ENCODE measurements at places on chromosomes 5 and 9. TPM values are rescaled to one million over a fixed set of nuclear protein-coding genes. Genes with fewer than 3 reads are reported as not detected.

DNA sequence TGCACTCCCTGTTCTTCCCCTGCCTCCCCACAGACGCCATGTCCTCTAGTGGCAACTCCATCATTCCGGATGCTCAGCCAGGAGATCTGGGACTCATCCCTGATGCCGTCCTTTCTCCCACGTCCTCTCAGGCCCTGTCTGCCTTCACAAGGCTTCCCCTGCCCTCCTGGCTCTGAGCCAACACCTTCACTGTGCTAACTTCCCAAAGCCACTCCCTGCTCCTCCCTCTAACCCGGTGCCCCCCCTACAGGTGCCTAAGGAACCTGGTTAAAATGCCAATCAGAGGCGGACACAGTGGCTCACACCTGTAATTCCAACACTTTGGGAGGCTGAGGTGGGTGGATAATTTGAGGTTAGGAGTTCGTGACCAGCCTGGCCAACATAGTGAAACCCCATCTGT is 67.6 kb downstream of the LMX1B start:
- DNase-seq = no peak

The TMEFF1 gene
- polyA plus RNA-seq = not detected

DNA sequence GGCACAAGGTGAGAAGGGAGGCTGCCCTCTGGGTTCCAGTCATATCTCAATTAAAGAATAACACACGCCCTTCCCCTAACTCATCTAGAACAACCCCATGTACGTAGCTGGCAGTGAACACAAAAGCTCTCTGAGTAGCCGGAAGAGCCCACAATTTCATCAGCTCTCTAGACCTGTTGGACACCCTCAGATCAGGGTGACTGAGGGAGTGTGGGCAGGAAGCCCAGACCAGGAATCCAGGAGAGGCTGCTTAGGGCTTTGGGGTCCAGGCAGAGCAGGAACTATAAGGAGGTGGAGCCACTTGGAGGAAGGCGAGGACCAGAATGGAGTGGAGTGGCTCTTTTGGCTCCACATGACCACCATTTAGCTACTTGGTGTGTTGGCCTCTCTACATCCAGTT is 237.4 kb downstream of the NR3C1 start:
- no peak for DNase-seq

The CDC25C gene
- polyA plus RNA-seq = 4.7 TPM

The PANK3 gene
- 18.7 TPM for polyA plus RNA-seq

DNA sequence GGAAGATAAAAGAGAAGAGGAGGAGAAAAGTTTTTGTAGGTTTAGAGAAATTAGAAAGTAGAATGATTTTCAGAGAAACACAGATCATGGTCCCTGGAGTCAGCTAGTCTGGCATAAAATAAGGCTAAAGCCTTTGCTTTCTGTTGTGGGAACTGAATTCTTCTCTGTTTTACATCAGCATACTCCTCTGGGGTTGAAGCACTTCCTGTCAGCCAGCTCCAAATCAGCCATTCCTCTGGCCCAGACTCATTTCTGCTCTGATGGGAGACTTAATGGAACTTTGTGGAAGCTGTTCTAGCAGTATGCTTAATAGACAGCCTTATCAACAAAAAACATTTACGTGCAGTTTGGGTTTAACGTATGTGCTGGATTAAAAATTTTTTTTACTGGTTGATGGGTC is 143.2 kb downstream of the HMHB1 start:
- no peak for DNase-seq

GRCh38 chr5:39118638-39119037 is 44.4 kb upstream of the RICTOR start:
- DNase-seq = no peak

DNA sequence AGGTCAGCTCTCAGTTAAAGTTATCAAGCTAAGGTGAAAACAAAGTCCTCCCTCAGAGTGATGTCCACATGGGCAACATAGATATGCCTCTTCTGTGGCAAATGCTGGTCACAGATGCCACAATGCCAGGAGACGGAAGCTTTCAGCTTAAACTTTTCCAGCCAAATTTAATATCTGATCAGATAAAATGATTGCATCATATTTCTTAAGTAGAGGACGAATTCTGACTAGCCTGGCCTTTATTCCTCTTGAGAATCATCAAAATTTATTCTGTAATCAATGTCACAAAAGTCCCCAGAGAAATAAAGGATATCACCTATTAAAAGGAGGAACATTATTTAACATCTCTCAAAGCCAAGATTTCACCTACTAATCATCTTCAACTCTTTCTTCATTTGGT is 161.9 kb downstream of the MARCHF11 start:
- no peak for DNase-seq

DNA sequence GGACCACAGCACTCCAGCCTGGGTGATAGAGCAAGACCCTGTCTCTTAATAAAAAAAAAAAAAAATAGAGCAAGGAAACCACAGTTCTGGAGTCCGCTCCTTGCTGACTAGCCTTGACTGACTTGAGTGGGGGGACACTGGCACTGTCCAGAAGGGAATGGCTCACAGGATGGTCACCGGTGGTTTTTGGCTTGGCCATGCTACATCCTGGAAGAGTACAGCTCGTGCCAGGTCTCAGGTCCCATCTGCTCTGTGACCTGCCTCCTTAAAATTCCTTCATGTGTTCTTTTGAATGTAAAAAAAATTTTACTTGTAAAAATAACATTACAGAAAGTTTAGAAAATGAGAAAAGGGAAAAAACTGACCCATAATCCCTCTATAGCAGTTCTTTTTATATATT is 5.6 kb downstream of the NANS start:
- no peak for DNase-seq

DNA sequence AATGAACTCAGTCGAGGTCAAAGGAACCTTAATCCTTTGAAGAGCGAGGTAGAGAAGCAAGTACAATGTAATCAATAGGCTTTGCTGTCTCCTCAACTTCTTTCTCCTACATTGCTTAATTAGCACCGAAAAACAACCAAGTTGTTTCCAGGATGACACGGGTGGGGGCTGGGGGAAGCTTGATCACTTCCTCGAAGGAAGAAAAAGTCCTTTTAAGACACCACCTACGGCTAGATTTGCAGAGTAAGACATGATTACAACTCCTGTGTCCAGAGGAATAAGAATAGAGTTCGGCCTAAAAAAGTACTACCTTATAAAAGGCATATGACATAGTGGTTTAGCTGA is 811 bp upstream of the ARRDC3 start:
- DNase-seq = no peak

DNA sequence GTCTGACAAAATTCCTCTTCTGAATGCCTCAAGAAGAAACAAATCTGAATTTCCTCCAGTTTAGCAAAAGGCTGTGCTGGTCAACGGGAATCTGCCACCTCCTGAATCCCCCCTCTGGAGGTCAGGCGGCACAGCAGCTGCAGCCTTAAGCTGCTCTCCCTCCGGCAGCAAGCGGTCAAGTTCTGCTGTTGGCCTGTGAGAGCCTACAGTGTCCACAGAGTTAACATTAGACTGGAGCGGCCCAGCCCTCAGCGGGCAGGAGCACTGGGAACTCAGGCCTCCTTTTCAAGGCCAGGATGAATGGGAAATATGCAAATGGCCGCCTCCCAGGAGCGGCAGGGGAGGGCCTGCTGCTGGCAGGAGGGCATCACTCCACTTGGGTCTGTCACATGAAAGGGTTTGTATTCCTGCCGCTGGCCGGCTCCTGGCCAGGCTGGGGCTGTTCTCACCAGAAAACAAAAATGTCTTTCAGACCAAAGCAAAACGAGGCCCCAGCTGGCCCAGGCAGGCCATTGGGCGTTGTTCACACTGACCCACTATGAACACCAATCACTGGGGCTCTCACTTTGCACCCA is 8.2 kb downstream of the ACSL6 start:
- DNase-seq = no peak

DNA sequence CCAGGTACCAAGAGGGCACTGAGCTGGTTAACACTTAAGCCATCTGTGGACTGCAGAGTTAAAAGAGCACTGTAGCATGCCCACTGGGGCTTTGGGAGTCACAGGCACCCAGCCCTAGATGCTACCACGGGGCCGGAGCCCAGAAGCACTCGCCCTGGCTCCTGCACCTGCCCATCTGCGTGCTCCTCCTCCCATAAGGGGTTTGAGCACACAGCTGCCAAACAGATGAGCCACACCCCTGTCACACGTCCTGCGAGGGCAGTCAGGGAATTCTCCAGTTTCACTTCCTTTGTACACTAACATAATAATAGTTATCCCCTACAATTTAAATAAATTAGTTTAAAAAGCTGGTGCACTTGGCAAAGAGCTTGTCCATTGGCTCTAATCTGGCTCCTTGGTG is 4.5 kb upstream of the PCA3 start:
- no peak for DNase-seq

The CHSY3 gene
- 0.37 TPM for polyA plus RNA-seq

GRCh38 chr5:90939211-90939610 is 380.6 kb downstream of the ADGRV1 start:
- DNase-seq = no peak

DNA sequence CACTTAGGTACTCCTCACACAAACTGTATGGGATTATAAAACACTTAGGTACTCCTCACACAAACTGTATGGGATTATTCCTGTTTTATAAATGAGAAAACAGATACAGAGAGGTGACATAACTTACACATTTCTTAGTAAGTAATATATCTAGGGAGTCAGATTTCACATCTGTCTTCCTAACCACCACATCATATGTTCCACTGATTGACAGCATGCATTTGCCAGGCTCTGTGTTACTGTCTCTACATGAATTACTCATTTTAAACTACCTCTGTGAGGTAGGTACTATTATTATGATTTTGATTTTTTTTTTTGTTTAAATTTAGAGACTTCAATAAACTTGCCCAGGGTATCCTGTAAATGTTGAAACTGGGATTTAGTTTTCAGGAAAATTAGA is 232.7 kb downstream of the CCDC171 start:
- no peak for DNase-seq

DNA sequence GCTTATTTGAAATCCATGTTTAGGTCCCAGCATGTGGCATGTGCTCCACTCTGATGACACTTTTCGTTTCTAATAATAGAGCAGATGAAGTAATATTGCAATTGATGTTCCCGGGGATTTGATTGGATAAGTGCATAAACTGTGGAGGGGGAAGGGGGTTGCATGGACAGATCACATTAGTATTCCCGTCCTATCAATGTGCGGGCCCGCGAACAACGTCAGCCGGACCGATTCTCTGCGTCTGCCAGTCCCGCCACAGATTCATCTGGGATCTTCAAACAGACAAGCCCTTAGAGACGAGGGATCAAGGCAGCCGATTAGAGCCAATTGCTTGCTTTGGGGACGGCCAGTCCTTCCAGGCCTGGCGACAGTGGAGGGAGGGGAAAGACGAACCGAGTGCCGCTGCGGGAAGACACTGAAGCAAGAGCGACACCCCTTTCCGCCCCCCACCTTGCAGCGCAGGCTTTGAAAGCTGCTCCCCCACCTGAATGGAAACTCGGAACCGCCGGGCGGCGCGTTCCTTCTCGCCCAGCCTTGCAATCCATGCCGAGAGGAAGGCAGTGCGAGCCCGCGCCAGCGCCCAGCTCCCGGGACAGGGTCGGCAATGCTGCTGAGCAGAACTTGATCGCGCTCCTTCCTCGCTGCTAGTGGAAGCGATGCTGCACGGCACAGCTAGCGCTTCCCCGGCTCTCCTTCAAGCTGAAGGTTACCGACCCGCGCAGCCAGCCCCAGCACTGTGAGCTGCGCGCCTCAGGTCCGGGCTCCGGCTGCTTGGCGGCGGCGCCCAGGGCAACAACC is at the start of gene RGS7BP:
TSS of gene RGS7BP (plus strand) at position 247 of the 798 bp plus-strand sequence. CDS start 610 bp downstream, outside the sequence.
- DNase-seq = no peak

The DCTN4 gene
- polyA plus RNA-seq = 44.3 TPM

The MELK gene
- 29.2 TPM for polyA plus RNA-seq

The FCN1 gene
- polyA plus RNA-seq = not detected

GRCh38 chr9:97854696-97855485 is 1.9 kb downstream of the FOXE1 start:
- DNase-seq = no peak

The ANXA6 gene
- 37.0 TPM for polyA plus RNA-seq

DNA sequence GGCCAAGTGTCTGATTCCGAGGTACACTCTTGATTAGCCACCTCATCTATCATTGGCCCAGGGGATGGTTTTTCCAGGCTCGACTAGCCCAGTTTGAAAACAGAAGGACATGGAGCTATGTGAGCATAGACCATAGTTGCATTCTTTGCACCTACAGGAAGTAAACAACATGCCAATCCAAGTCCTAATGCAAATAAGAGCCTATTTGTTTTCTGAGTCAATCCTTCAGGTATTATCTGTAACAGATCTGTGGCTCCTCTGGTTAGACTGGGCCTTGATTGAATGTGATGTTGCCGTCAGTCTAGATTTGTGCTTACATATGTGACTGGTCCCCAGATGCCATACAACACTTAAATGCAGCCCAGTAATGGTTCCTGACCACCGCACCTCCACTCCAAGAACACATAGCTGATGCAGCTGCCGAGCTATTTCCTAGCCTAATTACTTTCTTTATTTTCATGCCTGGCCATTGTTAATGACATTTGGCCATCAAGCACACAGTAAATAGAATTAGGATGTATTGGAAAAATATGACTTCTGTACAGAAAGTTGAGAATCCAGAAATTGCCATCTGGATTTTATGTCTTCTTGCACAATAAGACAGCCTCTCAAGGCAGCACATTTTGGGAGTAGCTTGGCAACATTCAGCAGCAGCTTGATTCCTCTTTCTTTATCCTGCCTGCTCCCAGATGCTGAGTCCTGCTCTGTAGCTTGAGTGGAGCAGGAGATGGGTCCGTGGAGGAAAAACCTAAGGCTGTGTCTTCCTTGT is 29.5 kb upstream of the ARHGAP26 start:
- no peak for DNase-seq

The PCDHGA6 gene
- 0.28 TPM for polyA plus RNA-seq

DNA sequence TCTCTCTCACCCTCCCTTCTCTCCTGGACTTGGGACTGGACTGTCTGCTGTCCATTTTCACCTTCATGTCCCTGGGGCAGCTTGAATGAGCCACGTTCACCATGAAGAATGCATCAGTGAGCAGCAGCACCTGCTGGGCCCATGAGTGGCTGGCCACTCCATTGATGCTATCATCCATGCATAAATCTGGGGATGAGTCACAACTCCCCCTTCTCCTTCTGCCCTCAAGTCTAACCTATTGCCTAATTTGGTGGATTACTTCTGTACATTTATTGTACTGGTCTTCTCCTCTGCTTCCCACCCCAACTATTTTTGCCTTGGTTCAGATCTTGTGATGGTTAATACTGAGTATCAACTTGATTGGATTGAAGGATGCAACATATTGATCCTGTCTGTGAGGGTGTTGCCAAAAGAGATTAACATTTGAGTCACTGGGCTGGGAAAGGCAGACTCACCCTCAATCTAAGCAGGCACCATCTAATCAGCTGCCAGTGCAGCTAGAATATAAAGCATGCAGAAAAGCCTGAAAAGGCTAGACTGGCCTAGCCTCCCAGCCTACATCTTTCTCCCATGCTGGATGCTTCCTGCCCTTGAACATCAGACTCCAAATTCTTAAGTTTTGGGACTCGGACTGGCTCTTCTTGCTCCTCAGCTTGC is 46.7 kb downstream of the GDNF start:
- no peak for DNase-seq

DNA sequence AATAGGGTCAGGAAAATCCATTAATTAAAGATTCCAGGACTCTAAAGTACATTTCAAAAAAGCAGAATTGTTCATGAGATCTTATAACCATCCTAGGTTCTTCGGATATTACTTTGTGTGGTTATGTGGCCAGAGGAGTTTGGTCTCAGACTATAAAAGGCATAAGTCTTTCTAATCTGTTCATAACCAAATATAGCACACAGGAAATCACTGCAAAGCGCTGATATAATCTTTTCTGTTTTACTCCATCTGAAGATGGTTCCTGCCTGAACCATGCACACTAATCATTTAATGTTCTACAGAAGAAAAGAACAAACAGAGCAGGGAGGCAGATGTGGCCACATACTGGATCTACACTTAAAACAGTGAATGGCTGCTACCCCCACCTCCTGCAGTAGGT is 182.8 kb downstream of the SEMA5A start:
- no peak for DNase-seq

The GDNF gene
- 3.3 TPM for polyA plus RNA-seq
